ENCODE measurements at places on chromosomes 12 and 14.

DNA sequence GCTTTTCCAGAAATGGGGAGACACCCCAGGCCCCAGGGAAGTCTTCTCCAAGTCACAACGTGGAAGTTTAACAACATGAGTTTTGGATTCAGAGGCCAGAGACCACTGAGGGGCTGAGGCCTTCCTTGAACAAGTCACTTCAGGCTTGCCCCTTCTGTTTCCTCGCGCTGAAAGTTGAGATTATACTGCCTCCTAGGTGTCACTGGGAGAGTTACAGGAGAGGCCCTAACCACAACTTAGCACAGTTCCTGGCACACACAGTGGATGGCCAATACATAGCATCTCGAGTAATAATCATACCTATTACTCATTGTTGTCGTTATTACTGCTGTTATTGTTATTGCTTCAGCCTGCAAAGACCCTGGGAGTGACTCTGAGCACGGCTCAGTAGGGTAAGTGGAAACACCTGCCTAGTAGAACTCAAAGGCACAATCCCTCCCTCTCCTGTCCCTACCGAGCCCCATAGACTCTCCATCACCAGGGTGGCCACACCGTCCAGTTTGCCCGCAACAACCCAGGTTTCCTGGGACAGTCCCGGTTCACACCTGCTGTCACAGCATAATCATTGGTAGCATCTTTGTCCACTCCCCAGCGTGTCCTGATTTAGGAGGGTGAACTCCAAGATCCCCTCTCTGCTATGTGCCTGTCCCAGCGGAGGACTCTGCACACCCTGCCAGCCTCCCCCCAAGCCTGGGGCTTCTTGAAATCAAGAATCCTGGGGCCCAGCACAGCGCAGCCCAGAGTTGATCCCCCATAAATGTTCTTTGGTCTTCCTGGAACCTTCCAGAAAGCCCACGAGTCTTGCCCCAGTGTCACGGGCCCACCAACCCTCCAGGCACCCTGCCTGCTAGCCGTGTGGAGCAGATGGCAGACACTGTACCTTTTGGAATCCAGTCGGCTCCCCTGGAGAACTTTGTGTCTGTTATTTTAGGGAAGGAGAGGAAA, 85.0 kb downstream of the SYNE3 start:
- no peak for DNase-seq

- DNase-seq = no peak
Measured at GRCh38 chr12:83075471-83075870, 388.8 kb downstream of the TMTC2 start.

DNA sequence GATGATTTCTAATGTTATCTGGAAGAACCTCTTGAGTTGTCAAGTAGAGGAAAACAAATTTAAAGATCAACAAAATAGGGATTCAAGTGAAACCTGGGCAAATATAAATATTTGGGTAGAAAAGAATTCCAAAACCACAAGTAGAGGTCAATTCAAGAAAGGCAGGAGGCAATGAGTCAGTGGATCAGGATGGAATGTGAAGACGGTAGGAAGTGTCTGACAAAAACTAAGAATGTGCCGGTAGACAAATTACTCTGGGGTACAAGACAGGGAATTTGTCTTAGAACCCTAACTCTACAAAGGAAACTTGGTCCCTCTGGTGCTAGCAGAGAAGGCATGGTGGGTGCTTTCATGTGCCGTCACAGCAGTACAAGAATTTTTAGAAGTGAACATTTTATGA, 13.6 kb downstream of the ABCD2 start:
- DNase-seq = no peak

DNA sequence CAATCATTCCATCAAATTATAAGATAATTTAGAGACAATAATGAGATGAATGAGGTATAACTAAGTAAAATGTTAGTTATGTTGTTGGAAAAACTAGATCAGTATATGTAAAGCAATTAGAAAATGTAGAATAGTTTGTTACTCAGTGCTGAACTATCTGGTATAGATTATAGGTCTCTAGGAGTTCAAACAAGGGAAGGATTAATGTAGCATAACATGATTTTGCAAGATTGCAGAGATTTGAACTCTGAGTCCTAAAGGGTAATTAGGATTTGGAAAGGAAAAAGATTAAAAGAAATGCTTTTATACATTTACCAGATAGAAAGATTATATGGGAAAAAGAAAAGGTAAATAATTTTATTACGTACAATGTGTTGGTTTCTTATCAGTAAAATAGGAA, 246.3 kb downstream of the KCNC2 start:
- no peak for DNase-seq

DNA sequence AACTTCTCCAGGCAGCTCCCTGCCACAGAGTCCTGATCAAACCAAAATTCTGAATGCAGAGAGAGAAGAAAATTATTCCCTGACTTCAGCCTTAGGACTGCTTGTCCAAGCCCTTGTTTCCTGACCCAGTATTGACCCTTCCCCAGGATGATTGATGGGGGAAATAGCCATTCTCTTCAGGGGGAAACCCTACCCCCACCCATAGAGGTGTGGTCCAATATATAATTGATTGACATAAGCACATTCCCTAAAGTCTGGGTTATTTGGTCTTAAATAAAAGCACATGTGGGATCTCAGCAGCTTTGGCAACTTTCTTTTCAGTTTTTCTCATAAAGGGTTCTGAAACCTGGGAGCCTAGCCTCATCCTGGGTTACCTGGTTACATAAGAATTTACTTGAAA, 201.2 kb upstream of the DDHD1 start:
- DNase-seq = no peak

GRCh38 chr14:68193970-68194681, 374.5 kb downstream of the RAD51B start:
- no peak for DNase-seq

DNA sequence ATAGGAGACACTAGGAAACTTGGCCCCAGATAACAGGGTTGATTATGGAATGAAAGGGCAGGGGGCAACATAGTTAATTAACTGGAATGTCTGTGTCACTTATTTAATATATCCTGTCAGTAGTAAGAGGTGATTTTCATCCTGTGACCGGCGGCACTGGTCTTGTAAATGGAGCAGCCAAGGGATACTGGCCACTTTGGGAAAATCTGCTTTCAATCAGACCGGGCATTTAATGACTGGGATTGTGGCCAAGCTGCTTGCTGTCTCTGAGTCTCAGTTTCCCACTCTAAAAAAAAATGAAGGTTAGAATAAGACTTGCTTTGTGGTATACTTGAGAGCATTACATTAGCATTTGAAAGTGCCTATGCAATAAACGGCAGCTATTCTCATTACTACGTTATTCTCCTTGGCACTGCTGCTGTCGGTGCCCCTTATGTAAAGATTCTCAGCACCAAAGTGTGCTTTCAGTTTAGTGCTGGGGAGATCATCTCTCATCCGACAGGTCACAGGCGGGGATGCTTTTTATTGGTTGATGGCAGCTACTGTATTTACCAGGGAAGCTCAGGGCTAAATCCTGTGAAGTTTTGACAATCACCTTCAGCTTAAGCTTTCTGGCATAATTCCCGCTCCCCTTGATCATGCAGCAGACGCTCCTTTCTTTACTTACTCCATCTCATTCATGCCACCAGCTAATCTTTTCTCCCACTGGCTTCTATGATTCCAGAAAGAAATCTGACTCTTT, 162.1 kb downstream of the ESRRB start:
- no peak for DNase-seq

DNA sequence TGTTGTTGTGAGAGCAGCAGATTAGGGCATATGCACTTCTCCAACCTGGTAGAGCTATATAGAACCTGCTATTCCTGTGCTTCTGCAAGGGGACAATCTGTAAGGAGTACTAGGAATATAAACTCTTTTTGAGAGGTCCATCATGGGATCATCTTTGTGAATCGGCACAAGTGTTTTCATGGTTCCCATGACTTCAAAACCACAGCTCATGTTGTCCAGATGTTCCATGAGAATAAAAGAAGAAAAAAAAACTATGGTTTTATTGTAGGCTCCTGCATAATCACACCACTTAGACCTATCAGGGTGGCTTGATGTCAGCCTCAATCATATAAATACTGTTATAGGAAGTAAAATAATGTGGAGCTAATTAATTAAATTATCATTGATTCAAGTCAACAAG, 311.4 kb upstream of the ATP2B1 start:
- no peak for DNase-seq

All from stromal cell of bone marrow (primary cell).